Memory B cell (primary cell): ENCODE measurements at places on chromosomes 1 and 21.

GRCh38 chr1:240635466-240636256 is 23.7 kb upstream of the GREM2 start:
- no peaks in the 10 kb centered on the region for H3K36me3 ChIP-seq
- peaks cover 1% of the 10 kb centered on the region for H3K27me3 ChIP-seq
- no peak for DNase-seq
- no peak overlapping the region for H3K27ac ChIP-seq

DNA sequence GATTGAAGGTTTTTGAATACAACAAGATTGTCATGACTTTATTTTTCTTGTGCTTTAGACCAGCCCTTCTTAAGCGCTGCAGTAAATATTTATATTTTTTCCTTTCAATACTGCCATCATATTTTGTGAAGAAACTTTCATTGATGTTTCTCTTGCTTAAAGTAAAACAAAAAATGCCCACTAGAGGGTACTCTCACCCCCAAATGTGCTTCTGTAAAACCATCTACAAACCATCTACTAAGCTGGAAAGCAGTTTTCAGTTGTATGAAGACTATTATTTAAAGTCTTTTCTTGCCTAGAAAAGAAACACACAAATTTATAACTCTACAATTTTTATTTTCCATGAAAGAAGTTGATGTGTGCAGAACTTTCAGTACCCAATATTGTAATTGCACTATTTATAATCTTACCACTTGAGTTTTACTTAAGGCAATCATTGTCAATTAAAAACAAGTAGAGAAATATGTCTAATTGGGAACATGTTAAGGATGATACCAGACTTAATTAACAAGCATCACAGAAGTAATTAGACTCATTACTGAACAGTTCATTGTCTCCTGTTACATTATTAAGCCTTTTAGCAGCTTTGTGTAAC is 10.7 kb downstream of the LEPR start:
- H3K27me3 ChIP-seq: no peaks in the 10 kb centered on the region
- no peak for DNase-seq

- H3K27ac ChIP-seq: no peak overlapping the region
- peaks cover 31% of the 10 kb centered on the region for H3K4me1 ChIP-seq
These were observed 4.8 kb downstream of the ABCB10 start for GRCh38 chr1:229553621-229554130.

GRCh38 chr1:15965228-15965767 is 10.6 kb downstream of the ZBTB17 start:
- peaks cover 49% of the 10 kb centered on the region for H3K4me1 ChIP-seq
- peak overlapping the region; percentile 89 for H3K27ac ChIP-seq
- H3K4me3 ChIP-seq: peak overlapping the region; percentile 67
- peaks cover 10% of the 10 kb centered on the region for H3K36me3 ChIP-seq
- no peaks in the 10 kb centered on the region for H3K27me3 ChIP-seq

DNA sequence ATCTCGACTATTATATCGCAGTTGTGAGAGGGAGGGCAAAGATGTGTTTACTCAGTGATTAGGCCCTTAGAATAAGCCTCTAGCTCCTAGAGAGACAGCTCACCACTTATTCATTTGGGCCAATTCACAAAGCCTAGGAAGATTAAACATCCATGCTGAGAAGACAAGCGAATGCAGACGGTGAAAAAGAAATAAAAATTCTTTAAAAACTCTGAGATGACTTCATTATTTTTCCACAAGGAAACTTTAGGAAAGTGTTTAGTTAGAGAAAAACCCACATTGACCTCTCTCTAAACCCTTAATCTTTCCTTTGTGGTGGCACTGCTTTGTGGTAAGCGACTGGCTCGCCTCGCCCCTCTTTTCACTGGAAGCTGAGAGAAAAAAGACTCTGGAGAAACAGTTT is 146.8 kb upstream of the DMRTA2 start:
- no peak for DNase-seq
- H3K4me3 ChIP-seq: no peak overlapping the region
- H3K27ac ChIP-seq: no peak overlapping the region
- H3K4me1 ChIP-seq: no peaks in the 10 kb centered on the region
- peaks cover 29% of the 10 kb centered on the region for H3K36me3 ChIP-seq

- peaks cover 8% of the 10 kb centered on the region for H3K4me1 ChIP-seq
- no peaks in the 10 kb centered on the region for H3K27me3 ChIP-seq
- H3K27ac ChIP-seq: peak overlapping the region; percentile 9
- peaks cover 27% of the 10 kb centered on the region for H3K36me3 ChIP-seq
These were observed 11.4 kb downstream of the SDE2 start for GRCh38 chr1:225987491-225988316.

DNA sequence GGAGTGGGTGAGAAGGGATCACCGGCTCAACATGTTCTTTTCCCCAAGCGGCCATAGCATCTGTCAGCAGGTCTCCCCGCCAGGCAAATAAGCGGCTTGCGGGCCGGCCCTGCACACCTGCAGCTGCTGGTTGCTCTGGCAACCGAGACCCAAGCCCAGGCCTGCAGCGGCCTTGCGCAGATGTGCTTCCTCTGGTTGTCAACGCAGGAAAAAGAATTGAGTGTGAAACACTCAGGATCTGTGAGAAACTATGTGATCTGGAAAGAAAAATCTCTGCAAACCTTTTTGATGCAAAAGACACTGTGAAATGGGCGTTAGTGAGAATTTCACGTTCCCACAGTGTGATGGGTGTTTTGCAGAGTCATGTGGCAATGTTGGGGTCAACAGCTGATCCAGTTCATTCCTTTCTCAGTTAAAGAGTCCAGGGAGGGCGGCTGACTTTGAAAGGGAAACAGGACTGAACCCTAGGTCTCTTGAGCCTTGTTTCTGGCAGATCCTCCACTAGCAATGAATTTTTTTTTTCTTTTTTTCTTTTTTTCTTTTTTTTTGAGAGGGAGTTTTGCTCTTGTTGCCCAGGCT is 28.4 kb downstream of the TOMM20 start:
- H3K4me3 ChIP-seq: no peak overlapping the region
- H3K27me3 ChIP-seq: peaks cover 9% of the 10 kb centered on the region
- H3K27ac ChIP-seq: no peak overlapping the region
- DNase-seq: no peak

GRCh38 chr1:183778045-183778444 is 26.9 kb upstream of the RGL1 start:
- H3K36me3 ChIP-seq: peaks cover 3% of the 10 kb centered on the region
- H3K27ac ChIP-seq: no peak overlapping the region
- DNase-seq: no peak

DNA sequence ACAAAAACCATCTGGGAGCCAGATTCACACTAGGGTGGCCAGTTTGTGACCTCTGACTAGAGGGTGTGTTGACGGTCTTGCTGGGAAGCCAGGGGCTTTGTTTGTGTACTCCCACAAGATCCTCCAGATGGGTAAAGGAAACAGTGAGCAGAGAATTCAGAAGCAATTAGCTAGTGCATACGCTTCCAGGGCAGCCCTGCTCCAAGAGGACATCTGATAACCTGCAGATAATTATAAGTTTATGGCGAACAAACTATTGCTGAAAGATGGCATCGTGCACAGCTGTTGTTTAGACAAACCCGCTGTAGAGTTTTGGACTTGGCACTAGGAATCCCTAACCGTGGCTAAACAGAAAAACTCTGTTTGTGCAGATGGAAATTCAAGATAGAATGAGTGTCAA is 326.4 kb downstream of the TGFB2 start:
- H3K4me1 ChIP-seq: no peaks in the 10 kb centered on the region
- DNase-seq: no peak
- H3K36me3 ChIP-seq: peaks cover 3% of the 10 kb centered on the region
- H3K27me3 ChIP-seq: peaks cover 2% of the 10 kb centered on the region
- no peak overlapping the region for H3K4me3 ChIP-seq

GRCh38 chr1:119768778-119769177 is at the start of gene HMGCS2:
Gene HMGCS2 (minus strand): TSS chr1:119768905. CDS start chr1:119768844, 61 bp downstream.
- H3K27me3 ChIP-seq: peaks cover 12% of the 10 kb centered on the region
- H3K36me3 ChIP-seq: no peaks in the 10 kb centered on the region
- no peaks in the 10 kb centered on the region for H3K4me1 ChIP-seq
- DNase-seq: no peak
- H3K4me3 ChIP-seq: no peak within 1 kb of the TSS
- no peak within 1 kb of the TSS for H3K27ac ChIP-seq

DNA sequence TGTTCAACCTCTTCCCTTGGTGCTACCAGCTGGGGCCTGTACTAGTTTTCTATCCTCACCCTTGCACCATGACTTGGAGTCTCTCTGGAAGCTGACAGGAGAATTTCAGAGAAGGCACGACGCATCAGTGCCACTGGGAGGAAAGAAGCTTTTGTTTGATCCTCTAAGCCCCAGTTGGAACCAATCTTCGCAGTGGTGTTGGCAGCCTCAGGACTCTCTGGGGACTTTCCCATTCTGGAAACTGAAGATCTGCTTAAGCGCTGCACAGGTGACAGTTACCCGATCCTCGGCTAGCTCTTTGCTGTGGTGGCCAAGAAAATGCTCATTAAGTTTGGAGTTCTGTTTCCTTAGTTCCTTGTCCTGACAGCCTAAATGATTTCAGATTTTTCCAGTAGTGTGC is 222.3 kb downstream of the RHOU start:
- peaks cover 7% of the 10 kb centered on the region for H3K27me3 ChIP-seq
- H3K36me3 ChIP-seq: no peaks in the 10 kb centered on the region
- no peak for DNase-seq

GRCh38 chr1:234276151-234276788 is 97.0 kb upstream of the COA6 start:
- no peak for DNase-seq
- H3K4me1 ChIP-seq: no peaks in the 10 kb centered on the region
- H3K27me3 ChIP-seq: peaks cover 18% of the 10 kb centered on the region
- no peaks in the 10 kb centered on the region for H3K36me3 ChIP-seq

- no peak for DNase-seq
- no peaks in the 10 kb centered on the region for H3K4me1 ChIP-seq
- H3K27ac ChIP-seq: no peak overlapping the region
- no peaks in the 10 kb centered on the region for H3K36me3 ChIP-seq
- H3K27me3 ChIP-seq: peaks cover 6% of the 10 kb centered on the region
- no peak overlapping the region for H3K4me3 ChIP-seq
These were observed 129.2 kb downstream of the ADAMTS1 start for GRCh38 chr21:26715878-26716506.
